RWPE1 (cell line): ENCODE measurements at places on chromosomes 4 and X.

GRCh38 chr4:175805846-175806245 lies 6.2 kb downstream of the GPM6A start:
- DNase-seq = no peak

GRCh38 chr4:2570551-2571222 lies 34.2 kb downstream of the FAM193A start:
- no peak for DNase-seq

GRCh38 chr4:162408309-162408708 lies 244.5 kb upstream of the FSTL5 start:
- no peak for DNase-seq

GRCh38 chrX:44152852-44153251 lies 179.7 kb upstream of the NDP start:
- peak; percentile 49 for DNase-seq

DNA sequence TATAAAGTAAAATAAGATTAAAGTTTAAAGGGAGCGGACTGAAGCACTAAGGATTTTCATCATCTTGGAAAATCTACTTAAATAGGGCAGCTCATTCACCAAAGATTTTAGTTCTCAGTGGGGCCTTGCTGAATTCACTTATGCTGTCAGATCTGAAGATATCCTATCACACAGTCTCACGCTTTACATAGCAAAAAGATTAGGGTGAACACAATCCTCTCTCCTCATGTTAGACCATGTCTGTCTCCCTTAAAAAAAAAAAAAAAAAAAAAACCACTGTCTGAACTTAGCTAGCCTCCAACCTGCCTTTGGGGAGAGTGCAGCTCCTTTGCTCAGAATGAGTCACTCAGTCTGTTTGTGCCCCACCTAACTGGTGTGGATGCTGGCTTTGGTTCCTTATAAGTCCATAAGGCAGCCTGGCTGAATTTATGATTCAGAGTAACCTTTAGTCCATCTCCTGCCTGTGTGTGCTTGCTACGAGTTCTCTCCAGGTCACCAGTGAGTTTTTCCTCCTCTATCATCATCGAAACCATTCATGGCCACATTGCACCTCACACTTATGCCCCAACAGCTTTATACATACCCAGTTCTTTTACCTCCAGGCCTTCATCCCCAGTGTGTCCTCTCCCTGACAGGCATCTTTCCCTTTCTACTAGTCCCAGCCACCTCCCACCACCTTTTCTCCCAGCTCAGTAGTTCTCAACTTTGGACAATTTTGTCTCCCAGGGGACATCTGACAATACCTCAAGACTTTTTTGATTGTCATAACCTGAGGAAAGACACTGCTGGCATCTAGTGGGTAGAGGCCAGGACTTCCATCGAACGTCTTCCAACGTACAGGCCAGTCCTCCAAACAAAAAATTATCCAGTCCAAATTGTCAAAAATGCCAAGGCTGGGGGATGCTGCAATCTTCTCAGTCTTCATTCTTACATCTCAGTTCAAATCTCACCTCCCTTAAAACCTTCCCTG lies 220.7 kb upstream of the EMCN start:
- peak; percentile 86 for DNase-seq

GRCh38 chr4:123170843-123171242 lies 225.8 kb upstream of the SPRY1 start:
- DNase-seq = no peak

GRCh38 chr4:163382178-163382869 lies 38.6 kb downstream of the NPY5R start:
- no peak for DNase-seq

GRCh38 chr4:72791054-72791453 lies 222.0 kb upstream of the ADAMTS3 start:
- no peak for DNase-seq

- peak; percentile 4 for DNase-seq
Observed at GRCh38 chrX:14697451-14697850, 168.1 kb downstream of the GLRA2 start.

GRCh38 chr4:163165217-163166017 lies 1.3 kb downstream of the NAF1 start:
- no peak for DNase-seq

DNA sequence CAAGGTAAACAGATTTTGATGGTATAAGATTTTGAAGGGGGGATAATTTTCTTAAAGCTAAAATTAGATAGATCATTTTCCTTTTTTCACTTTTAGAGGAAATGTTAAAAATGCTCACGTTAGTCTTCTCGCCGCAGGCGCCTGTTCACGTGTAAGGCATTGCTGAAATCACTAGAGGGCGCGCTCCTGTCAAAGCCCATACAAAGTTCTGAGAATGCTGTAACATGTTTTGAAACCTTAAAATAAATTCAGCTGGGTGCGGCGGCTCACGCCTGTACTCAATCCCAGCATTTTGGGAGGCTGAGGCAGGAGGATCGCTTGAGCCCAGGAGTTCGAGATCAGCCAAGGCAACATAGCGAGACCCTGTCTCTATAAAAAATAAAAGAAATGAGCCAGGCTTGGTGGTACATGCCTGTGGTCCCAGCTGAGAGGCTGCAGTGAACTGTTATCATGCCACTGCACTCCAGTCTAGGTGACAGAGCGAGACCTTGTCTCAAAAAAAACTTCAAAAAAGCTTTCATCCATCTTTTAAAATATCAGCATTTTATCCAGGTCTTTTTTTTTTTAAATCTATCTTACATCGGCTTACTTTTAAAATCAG lies 138.0 kb downstream of the RBMX2 start:
- peak; percentile 20 for DNase-seq

DNA sequence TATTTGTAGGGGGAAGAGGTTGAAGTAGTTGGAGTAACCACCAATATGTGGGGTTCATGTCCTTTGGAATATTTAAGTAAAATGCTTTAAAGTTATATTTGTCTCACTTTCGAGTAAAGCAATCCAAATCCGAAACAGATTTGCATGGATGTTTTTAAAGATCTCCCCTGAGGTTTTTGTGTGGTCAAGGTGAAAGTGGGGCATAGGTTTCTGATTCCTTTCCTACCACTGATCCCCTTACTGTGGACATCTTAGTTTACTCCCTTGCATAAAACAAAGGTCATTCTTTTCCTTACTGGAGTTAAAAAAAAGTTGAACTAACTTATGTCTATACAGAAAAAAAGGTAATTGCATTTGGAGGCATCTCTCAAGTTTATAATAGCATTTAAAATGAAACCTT lies 71.9 kb upstream of the PHOX2B start:
- DNase-seq = no peak

DNA sequence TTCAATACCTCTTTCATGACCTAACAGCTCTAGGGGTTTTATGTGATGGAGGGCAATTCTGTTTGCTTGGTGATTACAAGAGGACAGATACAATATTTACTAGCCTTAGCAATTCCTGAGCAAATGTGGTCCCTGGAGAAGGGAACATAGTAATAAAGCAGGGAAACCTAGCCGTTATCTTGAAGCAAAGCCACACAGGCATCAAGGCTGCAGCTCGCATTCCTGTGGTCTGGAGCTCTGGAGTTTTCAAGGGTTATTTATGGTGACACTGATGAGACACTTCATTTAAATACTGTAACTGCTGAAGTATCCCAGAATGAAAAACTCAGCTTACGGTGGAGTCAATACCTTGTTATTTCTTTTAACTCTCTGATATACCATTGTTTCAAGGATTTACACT lies 66.8 kb downstream of the AFF2 start:
- DNase-seq = no peak

DNA sequence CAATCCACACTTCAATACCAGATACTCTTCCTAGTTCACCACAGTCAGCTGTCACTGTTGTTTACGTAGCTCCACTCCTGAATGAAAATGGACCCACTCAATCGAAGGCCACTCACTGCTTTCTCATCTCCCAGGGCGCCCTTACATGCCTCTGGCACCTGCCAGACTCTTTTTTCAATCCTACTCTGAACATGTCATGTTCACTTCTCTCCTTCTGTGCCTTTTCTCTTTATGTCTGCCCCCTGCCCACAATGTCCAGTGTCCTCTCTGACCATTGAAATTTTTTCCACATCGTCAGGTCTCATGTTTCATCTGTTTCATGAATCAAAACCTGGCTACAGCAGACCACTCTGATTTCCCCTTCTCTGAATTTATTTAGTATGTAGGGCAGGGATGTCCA lies 1.3 kb upstream of the MGAT4D start:
- no peak for DNase-seq

- no peak for DNase-seq
Observed at GRCh38 chrX:44954562-44954961, 81.6 kb downstream of the KDM6A start.

DNA sequence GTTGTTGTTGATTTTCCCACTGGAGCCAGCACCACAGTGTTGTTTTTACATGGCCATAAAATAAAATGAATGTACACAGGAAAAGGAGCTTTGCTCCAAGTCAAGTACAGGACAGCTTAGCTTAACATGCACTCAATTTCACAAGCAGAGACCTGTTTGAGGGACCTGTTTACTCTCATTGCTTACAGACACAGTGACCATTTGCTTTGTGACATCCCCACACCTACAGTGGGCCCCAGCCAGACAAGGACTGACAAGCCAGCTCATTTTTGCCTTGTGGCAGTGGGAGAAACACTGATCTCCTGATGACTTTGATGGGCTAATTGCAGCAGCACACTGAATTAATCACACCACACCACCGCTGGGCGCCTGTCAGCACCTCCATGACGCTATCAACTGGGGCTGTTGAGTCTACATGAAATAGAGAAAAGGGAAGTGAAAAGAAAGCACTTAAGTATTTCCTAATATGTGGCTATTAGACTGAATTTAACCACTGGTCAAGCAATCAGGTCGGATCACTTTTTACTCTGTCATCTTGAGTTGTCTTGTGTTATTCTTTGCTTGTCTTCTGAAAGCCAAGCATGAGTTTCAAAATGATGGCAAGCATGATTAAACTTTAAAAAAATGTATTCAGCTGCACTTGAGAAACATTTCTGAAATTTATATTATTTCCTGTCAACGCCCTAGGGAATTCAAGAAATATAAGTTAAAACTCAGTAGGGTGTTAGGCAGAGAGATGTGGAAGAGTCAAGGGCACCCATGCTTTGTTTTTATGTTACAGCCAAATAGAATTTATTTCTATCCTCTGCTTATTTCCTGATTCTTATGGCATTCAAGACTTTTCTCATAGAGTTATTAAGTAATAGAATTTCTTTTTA lies 557.7 kb downstream of the RAB28 start:
- DNase-seq = no peak

GRCh38 chr4:183821076-183821853 lies 83.8 kb upstream of the STOX2 start:
- no peak for DNase-seq

- no peak for DNase-seq
Observed at GRCh38 chrX:144681501-144681900, 565.8 kb upstream of the SPANXN1 start.

- peak; percentile 5 for DNase-seq
Observed at GRCh38 chrX:102345916-102346315, 93.9 kb downstream of the NXF2B start.

DNA sequence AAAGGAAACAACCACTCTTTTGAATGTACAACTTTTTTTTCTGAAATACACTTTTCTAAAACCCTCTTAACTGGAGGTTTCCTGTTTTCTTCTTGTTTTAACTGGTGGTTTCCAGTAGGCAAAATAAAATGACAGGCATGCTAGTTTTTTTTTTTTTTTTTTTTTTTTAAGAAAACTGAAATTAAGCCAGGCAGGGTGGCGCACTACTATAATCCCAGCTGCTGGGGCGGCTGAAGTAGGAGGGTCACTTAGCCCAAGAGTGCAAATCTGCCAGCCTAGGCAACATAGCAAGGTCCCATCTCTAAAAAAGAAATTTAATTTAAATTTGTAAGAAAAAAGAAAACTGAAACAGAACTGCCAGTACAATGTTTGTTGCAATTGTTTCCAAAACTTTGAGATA lies 44.0 kb downstream of the TMEM144 start:
- DNase-seq = no peak

GRCh38 chr4:47721892-47722575 lies 115.8 kb downstream of the CORIN start:
- DNase-seq = no peak

- no peak for DNase-seq
Observed at GRCh38 chr4:84167093-84167492, 332.0 kb downstream of the NKX6-1 start.

- DNase-seq = peak; percentile 44
Observed at GRCh38 chrX:118974088-118974907, at the start of gene LONRF3. TSS of gene LONRF3 (plus strand) at chrX:118974618. CDS start at chrX:118974781, 163 bp downstream.

DNA sequence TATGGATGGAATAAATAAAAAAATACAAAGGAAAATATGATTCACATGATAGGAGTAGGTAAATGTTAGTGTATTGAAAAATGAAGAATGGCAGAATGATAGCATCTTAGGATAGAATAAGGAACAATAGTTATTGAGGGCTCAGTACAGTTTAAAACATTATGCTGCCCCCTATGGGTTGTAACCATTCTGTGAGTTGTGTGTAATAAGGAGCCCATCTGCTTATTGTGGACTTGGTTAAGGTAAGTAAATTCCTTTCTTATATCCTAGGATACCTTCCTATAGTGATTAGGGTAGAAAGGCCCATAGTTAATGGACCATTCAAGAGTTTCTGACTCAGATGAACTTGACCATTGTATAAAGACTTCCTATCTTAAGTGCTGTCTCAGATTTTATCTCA lies 195.8 kb downstream of the PDHA2 start:
- DNase-seq = no peak

DNA sequence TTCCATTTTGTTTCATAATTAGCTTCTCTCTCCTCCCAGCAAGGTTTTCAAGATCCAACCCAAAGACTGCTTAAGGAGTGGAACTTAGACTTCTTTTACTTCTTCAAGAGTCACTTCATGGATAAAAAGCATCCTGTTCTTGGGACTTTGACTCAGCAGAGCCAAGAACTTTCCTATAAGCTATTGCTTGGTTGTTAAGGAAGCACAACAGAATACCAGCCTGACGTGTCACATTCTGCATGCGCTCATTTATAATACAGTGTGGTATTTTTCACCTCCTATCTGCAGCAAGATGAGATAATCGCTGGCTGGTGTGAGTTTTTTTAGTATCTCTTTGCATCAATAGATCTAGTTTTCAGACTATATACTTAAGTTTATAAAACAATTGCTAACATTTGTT lies 152.1 kb downstream of the PALLD start:
- peak; percentile 14 for DNase-seq

DNA sequence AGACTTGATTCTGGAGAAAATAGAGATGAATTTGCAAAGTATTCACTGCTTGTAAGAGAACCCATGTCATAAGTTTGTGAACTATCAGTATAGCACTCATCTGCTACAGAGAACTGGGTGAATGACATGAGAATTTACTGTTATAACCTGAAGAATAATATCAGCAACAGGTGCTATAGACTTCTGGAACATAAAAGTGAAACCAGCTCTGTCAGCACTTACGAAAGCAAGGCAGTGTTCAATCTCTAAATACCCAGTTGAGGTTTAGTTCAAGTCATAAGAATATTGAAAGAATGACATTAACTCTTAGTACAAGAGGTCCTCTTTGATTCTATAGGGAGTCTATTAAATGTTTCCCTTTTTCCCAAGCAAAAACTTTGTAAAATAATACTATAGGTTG lies 232.9 kb upstream of the ANKRD50 start:
- no peak for DNase-seq

GRCh38 chr4:97235521-97235920 lies 907.8 kb downstream of the STPG2 start:
- DNase-seq = no peak

GRCh38 chrX:74293343-74293946 lies 10.5 kb upstream of the ZCCHC13 start:
- DNase-seq = peak; percentile 76

GRCh38 chrX:102840871-102841705 lies 96.0 kb upstream of the RAB40AL start:
- no peak for DNase-seq
